ENCODE measurements at places on chromosomes 2 and 18.

GRCh38 chr2:216636551-216637450 lies 3.6 kb downstream of the IGFBP2 start:
- peak; percentile 79 for DNase-seq

GRCh38 chr2:215311625-215312396 lies at the start of gene ATIC:
TSS of gene ATIC (plus strand) at chr2:215312059. CDS start at chr2:215312143, 84 bp downstream.
- peak; percentile 93 for DNase-seq

DNA sequence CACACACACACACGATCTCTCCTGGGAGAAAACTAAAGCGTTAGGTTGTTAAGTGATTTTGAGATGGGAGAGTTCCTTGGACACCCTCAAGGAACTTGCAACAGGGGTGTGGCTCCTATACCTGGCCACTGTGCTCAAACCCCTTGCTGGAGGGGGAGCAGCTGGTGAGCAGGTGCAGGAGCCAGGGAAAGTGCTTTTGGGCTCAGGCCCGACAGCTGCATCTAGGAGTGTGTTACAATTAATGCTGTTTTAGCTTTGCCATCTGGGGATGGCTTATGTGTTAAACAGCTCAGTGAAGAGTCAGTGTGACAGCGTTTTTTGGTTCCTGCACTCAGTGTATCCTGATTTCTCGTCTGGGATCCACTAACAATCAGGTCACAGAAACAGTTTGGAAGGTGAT lies 510.8 kb downstream of the TRIB2 start:
- DNase-seq: no peak

GRCh38 chr2:198973785-198974184 lies 484.0 kb downstream of the SATB2 start:
- DNase-seq: no peak

DNA sequence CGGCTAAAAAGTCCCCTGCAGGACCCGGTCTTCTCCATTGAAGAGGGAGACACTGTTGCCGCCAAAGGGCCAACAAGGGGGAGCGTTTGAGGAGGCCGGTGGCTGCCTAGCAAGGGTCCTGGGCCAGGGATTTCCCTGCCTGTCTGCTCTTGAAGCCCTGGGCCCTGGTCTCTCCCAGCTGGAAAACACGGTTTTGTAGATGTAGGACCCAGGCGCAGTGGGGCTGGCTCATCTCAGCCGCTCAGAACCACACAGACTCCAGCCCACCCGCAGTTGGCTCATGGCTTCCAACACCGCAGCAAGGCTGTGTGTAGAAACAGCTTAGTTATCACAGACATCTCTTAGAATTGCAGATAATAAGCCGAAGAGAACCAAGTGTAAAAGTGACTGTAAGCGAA lies 57.1 kb upstream of the TWIST2 start:
- no peak for DNase-seq

GRCh38 chr18:53798516-53798915 lies 426.0 kb downstream of the MBD2 start:
- DNase-seq: no peak

- DNase-seq: no peak
Measured at GRCh38 chr18:31450409-31450808, 2.9 kb downstream of the DSG3 start.

DNA sequence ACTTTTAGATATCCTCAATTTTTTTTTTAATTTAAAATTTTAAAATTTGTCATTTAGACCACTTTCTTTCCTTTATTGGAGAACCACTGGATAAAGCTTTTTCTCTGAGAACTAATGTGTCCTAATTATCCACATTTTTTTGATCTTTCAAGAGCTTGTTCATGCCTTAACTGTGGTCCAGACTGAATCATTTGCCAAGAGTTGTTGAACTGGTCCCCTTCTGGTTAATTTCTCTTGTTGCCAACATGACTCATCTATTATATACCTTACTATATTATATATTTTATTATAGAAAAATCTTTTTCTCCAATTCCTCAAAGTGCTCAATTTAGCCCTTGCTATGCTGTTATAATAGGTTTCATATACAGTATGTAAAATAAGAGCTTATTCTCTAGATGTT lies 53.1 kb upstream of the TMEM87B start:
- no peak for DNase-seq

- DNase-seq: no peak
Measured at GRCh38 chr2:239327536-239328350, 73.1 kb downstream of the HDAC4 start.

DNA sequence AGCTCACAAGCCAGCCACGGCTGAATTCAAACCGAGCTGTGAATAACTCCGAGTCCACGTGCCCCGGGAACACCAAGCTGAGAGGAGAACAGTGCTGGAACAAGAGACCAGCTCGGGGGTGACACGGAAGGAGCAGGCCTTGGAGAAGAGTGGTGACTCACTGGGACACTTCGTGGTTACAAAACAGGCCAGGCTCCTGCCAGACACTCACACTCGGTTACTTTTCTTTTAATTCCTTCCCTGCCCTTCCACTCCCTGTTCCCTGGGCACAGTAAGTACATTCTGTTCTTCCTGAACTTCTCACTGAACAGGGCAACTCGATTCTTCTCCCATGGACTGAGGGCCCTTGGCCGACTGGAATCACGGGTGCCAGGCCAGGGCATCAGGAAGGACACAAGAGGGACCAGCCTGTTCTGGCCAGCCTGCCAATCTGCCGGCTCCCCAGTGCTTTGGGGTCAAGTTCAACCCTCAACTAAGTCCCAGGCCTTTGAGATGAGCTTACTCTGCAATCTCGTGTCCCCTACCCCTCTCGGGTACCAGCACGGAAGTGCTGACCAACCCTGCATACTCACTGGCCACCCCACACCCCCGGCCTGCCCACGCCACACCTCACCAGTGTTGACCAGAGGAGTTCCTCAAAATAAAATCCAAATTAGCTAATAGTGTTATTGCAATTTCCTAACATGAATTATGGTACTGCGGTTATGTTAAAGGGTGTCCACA lies 87.5 kb downstream of the TFCP2L1 start:
- DNase-seq: peak; percentile 95

DNA sequence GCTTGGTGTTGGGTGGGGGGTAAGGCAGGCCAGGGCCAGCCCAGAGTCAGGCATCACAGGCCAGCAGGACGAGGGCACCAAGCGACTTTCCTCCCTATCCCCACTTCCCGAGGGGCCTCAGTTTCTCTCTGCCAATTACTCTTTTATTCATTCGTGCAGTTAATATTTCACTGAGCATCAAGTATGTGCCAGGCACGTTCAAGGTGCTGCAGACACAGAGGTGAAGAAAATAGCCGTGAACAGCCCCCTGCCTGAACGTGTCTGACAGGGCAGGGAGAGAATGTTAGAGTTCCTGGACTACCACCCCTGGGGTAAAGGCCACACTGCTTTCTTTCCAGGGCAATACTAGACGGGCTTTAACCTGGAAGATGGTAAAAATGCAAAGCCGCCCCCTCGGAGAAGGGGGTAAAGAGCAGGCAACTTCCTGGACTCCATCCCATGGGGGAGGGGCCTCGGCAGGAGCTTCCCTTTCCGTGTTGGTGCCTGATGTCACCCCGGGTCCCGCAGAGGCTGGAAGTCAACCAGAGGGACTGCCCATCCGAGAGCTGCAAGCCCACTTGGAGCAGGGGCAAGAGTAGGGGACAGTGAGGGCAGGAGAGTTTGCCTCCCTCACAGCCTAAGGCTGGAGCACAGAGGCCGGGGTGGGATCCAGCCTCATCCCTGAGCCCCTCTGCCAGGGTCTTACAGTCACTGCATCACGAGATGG lies 47.1 kb downstream of the CENPO start:
- DNase-seq: no peak

GRCh38 chr2:205659922-205660321 lies 22.4 kb upstream of the NRP2 start:
- no peak for DNase-seq

DNA sequence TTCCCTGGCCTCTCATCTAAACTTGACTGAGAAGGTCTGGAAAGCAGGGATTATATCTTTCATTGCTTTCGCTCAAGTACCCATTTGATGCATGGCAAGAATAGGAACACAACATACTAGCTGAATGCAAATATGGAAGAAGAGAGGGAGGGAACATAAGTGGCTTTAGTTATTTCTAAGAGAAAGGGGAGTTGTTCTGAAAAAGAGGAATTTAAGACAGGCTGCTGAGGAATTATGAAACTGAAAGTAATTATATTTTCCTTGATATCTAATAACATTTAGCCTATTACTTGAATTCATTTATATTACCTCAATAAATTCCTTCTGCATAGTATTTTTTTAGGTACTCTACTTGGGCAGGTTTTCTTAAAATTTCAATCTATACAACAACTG lies 105.8 kb upstream of the TTN start:
- peak; percentile 69 for DNase-seq

- DNase-seq: no peak
Measured at GRCh38 chr2:88517759-88518201, 65.3 kb upstream of the FOXI3 start.

GRCh38 chr2:203451689-203452088 lies 83.4 kb downstream of the RAPH1 start:
- peak; percentile 79 for DNase-seq

- peak; percentile 48 for DNase-seq
Measured at GRCh38 chr2:60934165-60934722, 52.9 kb downstream of the REL start.

DNA sequence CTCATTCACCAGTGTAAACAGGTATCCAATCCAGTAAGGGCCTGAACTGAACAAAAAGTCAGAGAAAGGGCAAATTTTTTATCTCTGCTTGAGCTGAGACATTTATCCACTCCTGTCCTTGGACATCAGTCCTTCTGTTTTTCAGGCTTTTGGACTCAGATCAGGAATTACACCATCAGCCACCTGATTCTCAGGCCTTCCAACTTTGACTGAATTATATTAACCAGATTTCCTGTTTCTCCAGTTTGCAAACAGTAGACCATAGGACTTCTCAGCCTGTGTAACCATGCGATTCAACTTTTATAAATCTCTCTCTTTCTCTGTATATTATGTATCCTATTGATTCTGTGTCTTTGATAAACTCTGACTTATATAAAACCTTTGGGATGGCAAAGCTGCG lies 289.3 kb upstream of the CDH2 start:
- no peak for DNase-seq

- no peak for DNase-seq
Measured at GRCh38 chr2:167945660-167946368, 301.6 kb downstream of the STK39 start.

GRCh38 chr2:134842930-134843490 lies 4.6 kb downstream of the ACMSD start:
- no peak for DNase-seq

DNA sequence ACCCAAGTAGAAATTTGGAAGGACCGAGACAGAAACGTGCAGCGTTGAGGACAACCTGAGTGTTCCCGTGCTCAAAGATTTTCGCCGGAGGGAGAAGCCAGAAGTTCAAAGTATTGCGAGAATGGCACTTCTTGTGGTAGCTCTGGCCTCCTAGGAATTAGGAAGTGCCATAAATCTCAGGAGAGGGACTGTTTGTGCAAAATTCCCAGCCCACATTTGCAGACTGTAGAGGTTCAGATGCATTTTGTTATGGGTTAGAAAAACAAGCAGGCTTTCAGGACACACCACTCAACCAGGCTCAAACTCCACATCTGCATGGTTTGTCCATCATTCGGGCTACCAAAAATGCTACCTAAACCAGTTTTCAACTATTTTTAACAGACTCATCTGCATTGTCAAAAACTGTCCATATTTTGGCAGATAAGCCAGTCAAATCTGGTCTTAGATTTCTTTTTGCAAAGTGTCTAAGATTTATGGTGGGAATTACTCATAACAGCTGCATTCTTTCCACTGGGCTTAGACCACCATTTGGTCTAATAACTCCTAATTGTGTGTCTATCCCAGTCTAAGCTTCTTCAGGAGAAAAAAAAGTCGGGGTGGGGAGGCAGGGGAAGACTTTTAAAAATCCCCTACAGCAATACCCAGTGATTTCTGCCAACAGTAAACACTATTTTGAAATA lies 422.9 kb downstream of the ARHGAP15 start:
- DNase-seq: no peak

- no peak for DNase-seq
Measured at GRCh38 chr18:78973357-78974083, 6.1 kb upstream of the SALL3 start.

- DNase-seq: peak; percentile 78
Measured at GRCh38 chr18:45951016-45951714, 16.0 kb downstream of the EPG5 start.

DNA sequence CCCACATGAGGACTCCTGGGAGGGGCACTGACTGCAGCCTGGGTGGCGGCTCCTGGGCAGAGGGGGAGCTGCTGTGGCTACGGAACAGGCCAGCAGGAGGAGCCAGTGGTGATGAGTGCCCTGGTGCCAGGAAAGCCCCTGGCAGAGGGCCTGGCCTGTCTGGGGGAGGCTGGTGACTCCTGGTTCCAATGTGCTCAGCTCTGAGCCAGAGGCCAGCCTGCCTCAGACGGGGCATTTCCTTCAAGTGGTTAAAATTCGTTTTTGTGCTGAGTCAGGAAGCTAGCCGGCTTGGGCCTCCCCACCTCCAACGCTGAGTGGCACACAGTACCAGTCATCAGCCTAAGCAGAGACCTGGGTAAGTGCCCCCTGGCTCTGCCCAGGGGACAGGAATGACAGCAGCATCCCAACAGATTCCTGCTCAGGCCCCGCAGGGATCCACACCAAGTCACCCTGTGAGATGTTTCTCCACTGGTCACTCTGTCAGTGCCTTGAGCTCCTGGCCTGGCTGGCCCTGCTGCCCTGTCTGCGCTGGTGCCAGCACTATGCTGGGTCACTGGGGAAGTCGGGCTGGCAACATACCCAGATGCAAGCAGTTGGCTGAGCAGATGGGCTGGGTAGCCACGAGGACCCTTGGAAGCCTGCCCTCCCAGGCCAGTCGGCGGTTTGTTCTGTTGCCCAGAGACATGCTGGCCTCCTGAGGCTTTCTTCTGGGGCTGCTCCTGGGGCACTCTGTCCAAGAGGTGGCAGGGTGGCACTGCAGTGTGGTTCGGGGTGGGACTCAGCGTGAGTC lies 7.1 kb upstream of the KLF11 start:
- peak; percentile 91 for DNase-seq

- DNase-seq: peak; percentile 64
Measured at GRCh38 chr2:240250985-240251847, 110.8 kb upstream of the OTOS start.

- no peak for DNase-seq
Measured at GRCh38 chr2:28250006-28250405, 142.7 kb upstream of the FOSL2 start.

DNA sequence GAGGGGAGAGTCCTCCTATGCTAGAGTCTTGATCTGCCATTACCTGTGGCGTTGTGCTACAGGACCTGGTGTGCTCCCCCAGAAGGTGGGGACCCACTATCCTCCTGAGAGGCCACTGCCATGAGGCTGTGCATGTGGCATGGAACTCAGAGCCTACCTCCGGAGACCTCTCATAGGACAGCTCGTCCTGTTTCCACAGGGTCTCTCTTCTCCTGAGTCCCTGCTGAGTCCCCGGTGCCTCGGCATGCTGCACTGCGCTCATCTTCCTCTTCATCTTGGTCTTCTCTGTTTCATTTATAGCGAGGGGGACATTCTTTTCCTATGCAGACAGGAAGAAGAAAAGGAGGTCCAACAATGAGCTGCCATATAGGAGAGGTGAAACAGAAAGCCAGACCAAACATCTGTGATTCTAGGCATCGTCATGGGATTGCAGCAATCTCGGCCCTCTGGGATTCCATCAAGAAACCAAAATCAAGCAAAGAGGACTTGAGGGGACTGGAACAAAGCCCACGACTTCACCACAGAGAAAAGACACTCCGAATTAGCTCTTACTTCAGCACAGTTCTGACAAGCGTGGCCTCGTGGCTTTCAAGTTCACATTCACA lies 83.7 kb downstream of the KCNF1 start:
- DNase-seq: no peak

GRCh38 chr2:173149491-173149890 lies 73.8 kb downstream of the MAP3K20 start:
- no peak for DNase-seq

- DNase-seq: no peak
Measured at GRCh38 chr2:117127680-117128079, 686.8 kb upstream of the DDX18 start.

- no peak for DNase-seq
Measured at GRCh38 chr2:226478109-226478809, 321.4 kb downstream of the IRS1 start.
